ENCODE measurements at places on chromosomes 2 and 18. TPM values are rescaled to one million over a fixed set of nuclear protein-coding genes. Genes with fewer than 3 reads are reported as not detected.

DNA sequence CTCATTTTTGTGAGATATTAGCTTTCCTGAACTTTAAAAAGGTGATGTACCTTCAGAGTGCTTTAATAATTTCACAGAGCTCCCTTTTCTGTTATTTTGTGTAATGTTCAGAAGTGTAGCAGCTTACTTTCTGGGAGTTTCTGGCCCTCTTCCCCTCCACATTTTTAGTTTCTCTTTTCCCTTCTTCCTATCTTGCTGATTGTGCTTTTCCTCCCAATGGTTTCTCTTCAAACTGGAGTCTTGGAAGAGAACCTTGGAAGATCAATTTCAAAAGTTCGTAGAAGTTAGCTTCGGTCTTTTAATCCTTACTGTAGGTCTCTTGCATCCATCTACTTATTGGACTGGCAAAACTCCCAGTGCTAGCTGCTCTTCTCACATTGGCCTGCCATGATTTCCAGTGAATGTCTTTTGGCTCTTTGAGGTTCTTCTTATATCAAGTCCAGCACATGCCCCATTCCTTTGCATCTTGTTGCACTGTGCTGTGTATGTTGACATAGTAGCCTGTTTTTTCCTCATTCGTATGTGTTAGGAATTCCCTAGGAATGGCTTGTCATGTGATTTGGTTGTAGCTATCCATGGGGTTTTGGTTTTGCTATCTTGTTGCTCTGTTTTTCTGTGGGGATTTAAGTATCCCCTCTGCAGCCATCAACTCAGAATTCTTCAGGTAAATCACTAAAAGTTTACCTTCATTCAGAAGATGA is 7.8 kb downstream of the CCNT2 start:
- no peak for DNase-seq

DNA sequence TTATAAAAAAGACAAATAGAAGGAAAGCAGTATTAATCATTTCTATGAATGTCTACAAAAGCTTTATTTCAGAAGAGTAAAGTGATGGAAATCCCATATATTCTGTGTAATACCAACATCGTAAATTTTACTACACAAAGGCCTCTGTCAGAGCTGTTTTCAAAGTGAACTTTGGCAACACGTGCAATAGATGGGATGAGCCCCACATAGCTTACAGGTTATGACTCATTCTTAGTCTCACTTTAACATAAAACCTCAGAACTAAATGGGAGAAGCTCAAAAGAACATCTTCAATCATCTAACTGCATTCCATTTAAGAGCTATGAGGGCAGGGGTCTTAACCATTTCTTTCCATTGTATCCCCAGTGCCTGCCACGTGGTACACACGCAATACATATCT is 11.5 kb downstream of the VPS4B start:
- DNase-seq = no peak

DNA sequence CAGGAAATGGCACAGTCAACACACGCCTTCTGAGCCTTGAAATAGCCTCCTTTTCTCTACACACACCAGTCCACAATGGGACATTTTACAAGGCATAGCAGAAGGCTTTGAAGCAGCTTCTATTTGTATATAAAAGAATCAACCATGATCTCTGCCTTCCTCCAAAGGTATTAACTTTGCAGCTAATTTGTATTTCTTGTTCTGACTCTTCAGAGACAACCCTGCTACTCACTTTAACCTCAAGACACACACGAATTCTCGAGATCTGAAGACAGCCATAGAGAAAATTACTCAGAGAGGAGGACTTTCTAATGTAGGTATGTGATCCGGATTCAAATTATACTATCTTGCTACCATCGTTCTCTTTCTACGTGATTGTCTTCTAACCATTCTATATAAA is 104.6 kb downstream of the VIT start:
- no peak for DNase-seq

DNA sequence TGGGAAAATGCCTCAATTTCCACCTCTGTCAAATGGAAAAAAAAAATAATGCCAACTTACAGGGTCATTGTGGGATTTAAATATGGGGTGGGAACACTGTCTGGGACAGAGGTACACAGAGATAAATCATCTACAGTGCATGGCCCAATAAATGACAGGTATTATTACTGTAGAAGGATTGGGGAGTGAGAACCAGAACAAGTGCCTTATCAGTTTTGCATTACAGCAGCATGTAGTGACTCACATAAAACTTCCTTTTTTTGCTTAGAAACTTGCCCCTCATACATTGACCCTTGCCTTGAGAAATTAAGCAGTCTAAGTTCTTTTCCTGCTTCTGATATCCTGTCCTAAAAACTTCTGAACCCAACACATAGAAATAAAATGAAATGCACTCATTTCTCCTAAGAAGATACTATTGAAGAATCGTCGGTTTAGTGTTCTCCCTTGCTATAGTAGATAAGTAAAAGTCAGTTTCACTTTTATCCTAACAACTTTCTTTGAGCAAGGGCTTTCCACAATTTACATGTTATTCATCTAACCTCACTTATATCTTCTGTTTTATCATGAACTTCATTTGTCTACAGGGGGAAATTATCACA is 121.0 kb upstream of the HAAO start:
- DNase-seq = no peak

DNA sequence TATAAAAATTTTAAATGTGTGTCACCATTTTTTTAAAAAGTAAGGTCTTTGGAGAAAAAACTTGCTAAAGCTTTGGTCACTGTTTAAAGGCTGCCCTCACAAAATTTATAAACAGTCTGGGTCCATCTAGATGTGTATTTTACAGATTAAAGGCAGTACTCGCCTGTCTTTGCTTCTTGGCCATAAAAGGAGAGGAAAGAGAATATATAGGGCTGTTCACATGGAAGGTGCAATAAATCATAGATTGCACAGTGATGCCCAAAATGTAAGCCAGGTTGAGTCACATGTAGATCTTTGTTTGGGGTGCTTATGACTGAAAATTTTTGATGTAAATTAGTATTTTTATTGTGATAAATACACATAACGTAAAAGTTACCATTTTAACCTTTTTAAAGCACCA is 55.6 kb downstream of the MTCL1 start:
- no peak for DNase-seq

Gene GLI2
- 0.43 TPM for total RNA-seq

DNA sequence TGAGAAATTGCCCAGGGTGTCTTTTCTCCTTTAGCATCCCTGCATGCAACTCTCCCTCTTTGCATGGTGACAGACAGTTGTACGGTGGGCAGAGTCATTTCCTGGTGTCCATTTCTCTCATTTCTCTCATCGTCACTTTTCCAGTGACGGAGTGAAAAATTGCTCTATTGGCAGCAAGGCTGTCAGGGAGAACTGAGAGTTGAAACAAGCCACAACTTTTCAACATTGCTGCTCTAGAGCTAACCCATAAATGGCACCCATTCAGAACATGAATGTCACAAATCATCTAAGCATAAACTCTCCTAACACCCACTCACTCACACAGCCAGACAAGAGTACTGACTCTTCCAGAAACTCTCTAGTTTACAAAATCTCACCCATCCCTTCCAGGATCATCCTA is 55.7 kb downstream of the ZC3H8 start:
- DNase-seq = no peak

Gene HTR2B
- 0.13 TPM for total RNA-seq

Gene CCDC148
- not detected for total RNA-seq

Data from activated CD4-positive, alpha-beta memory T cell treated with anti-CD3 and anti-CD28 coated beads, Interleukin-2, amount 10 ng/mL, durations not matched to agents 7 days and 5 days (primary cell).